ENCODE measurements at places on chromosomes 6 and 20.

DNA sequence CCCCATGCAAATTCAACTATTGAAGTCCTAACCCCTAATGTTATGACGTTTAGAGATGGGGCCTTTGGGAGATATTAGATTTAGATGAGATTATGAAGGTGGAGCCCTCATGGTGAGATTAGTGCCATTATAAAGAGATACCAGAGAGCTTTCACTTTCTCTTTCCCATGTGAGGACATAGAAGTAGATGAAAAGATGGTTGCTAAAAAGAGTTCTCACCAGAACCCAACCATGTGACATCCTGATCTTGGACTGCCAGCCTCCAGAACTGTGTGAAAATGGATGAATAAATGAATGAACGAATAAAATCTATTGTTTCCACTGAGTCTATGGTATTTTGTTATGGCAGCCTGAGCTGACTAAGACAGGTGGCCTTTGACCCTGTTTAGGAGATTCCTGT lies 50.6 kb upstream of the FBXO30 start:
- DNase-seq, result no peak

GRCh38 chr20:25321262-25321831 lies 69.3 kb downstream of the ABHD12 start:
- DNase-seq, result no peak

DNA sequence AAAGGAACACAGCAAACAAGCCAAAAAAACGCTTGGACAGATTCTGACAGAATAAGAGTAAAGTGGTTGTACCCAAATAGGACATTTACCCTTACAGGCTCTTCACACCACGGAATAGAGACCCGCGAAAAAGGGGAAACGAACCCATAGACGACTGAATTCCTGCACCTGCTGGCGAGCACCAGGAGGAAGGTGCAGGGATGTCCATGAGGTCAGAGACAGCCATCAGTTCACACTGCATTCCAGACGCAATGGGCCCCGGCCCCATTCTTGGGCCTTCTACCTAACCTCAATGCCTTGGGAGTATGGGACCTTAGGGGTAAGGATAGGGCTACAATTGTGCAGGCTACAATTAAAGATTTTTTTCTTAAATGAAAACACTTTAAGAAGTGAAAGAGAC lies 5.2 kb upstream of the DIDO1 start:
- DNase-seq, result no peak

DNA sequence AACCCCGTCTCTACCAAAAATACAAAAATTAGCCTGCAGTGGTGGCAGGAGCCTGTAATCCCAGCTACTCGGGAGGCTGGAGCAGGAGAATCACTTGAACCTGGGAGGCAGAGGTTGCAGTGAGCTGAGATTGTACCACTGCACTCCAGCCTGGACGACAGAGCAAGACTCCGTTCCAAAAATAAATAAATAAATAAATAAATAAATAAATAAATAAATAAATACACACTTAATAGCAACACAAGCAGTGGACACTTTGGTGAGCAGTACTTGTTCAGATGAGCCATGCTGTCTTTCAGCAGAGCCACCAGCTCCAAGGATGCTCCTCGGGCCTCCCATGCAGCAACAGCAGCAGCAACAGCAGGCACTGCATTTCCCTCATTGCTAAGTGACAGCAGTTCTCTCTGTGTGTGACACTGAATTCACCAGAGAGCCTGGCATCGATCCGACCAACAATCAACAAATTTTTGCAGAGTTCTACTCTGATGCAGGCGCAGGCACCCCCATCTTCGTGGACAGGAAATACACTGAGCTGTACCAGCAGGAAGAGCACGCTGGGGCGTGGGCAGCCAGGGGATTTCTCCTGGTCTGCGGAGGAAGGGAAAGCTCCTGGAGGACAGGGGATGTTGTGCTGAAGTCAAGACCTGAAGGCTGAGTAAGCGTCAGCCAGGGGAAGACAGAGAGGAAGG lies 54.0 kb upstream of the SNX9 start:
- DNase-seq, result no peak

DNA sequence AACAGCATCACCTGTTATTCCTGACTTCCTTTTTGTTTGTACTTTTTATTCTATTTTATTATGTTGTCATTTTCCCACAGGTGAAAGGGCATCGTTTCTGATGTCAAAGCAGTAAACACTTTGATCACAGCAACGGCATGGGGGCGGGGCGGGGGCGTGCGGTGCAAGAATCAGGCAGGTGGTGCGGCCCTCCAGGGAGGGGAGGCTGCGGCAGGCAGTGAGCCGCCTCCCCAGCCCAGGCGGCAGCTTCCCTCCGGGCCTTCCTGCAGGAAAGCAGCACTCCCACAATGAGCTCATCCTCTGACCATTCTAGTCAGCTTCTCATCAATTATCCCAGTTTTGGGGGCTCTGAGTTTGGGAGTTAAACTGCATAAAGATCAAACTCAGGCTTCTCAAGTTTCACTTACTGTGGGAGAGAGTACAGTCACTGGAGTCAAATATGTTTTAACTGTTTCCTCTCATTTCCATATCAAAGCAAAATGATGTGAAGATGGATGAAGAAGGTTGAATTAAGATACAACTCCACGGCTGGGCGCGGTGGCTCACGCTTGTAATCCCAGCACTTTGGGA lies 608.4 kb upstream of the AGPAT4 start:
- no peak for DNase-seq

- no peak for DNase-seq
Measured at GRCh38 chr20:49450281-49450721, 32.2 kb downstream of the KCNB1 start.

- DNase-seq, result no peak
Measured at GRCh38 chr6:32271429-32271828, 47.6 kb upstream of the NOTCH4 start.

GRCh38 chr6:149318581-149319286 lies 1.2 kb downstream of the TAB2 start:
- no peak for DNase-seq

DNA sequence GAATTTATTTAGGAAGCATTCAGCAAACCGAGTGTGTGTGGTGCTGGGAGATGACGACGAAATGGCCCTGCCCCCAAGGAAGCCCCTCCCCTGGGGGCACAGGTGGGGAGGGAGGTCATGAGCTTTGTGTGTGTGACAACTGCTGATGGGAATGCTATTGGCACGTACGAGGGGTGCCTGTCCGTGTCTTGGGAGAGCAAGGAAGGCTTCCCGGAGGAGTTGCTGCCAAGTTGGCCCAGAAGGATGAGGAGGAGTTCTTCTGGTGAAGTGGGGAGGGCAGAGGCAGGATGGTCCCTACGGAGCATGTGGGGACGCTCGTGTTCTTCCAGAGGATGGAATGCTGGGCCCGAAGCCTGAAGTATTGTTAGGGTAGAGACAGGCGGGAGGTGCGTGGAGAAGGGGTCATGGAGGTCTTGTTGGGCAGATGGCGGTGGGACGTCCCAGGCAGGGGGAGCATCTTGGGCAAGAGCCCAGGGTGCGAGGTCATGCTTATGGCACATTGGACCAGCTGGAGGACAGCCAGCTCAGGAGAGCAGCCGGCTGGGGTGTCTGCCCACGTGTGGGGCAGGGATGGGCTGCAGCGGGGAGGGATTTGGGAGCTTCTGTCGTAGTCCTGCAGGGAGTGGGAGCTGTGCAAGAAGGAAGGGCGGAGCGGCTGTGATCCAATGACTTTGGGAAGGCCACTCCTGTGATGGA lies 46.1 kb downstream of the SYNJ2 start:
- DNase-seq, result no peak

GRCh38 chr6:131761060-131761761 lies 46.6 kb upstream of the ENPP1 start:
- no peak for DNase-seq

DNA sequence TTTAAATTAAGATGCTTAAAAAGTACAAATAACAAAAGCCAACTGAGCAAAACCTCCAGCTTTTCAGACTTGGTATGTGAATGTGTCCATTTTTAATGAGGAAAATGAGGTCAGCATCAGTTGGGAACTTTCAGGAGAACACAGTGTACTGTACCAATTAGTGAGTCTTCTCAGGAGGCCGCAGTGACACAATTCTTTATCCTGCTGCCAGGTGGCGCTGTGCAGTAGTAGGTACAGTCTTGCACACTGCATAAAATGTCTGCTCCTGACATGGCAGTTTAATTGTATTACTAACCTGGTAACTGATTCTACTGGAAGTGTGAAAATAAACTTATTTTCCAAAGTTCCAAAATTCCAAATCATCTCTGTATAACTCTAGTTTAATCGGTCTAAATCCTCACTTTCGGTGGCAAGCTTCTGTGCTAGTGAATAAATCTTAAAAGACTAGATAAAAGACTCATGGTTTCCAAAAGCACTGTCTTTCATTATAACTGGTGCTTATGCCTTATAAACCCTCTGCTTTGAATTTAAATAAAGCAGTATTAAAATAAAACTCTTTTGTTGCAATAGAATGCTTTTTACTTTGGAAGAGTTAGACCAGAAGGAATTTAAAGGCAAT lies 214.8 kb upstream of the MMS22L start:
- peak; percentile 41 for DNase-seq

DNA sequence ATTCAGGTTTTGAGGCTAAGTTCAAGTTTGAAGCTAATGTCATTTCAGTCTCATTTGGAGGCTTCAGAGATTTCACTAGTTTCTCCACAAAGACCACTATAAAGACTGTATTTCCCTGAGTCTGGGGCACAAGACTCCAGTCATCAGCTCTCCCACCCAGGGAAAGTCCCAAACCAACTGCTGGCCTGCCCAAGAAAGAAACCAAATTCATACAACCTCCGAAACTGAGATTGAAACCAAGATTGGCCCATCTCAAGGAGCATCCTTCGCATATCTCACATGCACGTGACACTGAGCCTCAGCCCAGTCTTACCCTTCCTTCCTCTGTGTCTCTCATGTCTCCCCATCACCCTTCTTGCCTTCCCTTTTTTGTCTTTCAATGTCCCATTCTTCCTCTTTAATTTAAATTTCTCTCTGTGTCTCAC lies 3.5 kb upstream of the LTA start:
- peak; percentile 77 for DNase-seq

DNA sequence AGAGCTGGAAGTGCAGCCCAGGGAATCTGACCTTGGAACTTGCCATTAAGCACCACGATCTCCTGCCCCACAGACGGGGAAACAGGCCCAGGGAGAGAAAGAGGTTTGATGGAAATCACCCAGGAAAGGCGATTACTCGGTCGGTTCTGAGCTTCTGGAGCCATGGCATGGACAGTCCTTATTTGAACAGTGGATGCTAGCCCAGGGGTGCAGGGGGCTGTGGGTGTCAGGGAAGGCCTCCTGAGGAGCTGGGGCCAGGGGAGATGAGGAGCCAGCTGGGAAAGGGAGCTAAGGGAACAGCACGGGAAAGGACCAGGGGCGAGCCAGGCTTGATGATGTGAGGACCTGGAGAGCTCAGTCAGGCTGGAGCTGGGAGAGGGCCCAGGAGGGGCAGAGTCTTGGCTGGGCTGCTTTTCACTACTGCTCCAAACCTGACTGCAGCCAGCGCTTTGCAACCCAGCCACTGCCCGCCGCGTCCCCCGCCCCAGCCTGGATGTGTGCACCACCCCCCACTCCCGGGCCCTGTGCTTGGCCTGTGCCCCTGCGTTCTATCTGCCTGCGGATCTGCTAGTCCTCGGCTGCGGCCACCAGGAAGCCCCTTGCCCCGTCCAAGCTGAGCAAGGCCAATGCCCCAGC lies 17.8 kb downstream of the SUN5 start:
- no peak for DNase-seq

- DNase-seq, result no peak
Measured at GRCh38 chr6:156795825-156796224, 18.6 kb downstream of the ARID1B start.
